ENCODE measurements at places on chromosomes 5 and 9.

- DNase-seq = no peak
Observed at GRCh38 chr9:87594194-87594593, 96.5 kb downstream of the DAPK1 start.

DNA sequence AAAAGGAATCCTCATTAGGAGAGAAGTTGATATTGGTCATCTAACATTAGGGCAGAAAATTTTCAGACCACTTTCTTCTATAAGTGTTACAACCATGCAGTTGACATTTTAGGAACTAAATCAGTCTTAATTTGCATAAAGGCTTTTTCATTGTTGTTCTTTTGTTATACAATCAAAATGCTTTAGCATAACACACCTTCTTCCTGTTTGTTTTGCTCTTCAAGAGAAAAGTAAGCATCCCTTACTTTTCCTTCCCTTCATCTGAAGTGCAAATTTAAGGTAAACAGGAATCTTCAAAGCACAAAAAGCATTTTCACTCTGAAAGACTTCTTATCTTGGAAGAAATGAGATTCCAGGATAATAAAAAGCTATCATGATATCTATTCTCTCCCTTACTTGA, 273.6 kb downstream of the PTPRD start:
- DNase-seq = no peak

DNA sequence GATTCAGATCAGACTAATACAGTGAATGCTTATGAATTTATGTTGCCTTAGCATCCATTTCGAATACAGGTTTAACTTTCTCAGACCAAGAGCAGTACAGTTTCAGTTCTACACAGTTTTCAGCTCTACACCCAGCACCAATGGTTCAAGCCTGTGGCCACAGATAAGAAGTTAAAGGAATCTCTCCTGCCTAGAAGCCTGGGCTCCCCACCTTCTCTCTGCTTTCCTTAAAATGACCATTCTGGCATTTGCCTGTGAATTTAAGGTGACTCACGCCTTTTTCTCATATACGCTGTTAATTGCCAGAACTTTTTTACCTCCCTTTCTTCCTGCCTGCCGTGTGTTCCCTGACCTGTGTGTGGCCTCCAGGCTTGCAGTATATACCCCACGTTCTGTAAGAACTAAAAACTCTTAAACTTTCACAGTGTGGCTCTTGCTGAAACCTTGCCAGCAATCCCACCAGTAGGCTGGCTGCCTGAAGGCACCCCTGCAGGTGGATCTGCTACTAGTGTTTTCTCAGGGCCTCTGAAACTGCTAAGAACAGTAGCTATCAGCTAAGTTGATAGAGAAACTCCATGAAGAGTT, 692.8 kb upstream of the CDH18 start:
- no peak for DNase-seq

- no peak for DNase-seq
Observed at GRCh38 chr9:28909526-28909925, 1336.2 kb upstream of the C9orf72 start.

- DNase-seq = peak; percentile 19
Observed at GRCh38 chr9:37104183-37104889, 16.0 kb upstream of the ZCCHC7 start.

DNA sequence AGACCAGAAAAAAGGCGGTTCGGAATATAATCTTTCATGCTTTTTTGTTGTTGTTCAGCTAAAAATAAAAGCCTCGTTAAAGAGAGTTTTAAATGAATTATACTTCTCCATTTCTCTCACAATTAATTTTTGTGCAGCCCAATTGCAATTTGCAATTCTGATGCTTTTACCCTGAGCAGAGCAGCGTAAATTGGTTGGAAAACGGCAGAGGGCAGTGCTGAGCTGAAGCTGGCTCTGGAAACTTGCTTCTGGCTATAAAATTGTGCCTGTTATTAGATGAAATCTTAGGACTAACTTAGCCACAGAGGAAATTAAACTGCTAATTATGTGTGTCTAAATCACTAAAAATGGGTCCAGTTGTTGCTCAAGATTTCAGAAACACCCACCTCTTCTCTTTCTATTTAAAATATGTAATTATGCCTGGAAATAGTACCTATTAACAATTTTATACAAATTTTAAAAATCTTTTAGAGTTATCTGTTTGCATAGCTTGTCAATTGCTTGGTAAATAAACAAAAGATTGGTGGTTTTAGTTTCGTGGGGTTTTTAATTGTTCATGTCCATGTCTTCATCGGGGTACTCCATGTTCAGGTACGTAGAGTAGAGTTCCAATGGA, 441.8 kb upstream of the TLE4 start:
- DNase-seq = peak; percentile 18

- DNase-seq = peak; percentile 78
Observed at GRCh38 chr5:151051066-151051930, 29.5 kb downstream of the TNIP1 start.

- DNase-seq = no peak
Observed at GRCh38 chr9:105144076-105144475, 100.4 kb upstream of the SLC44A1 start.

DNA sequence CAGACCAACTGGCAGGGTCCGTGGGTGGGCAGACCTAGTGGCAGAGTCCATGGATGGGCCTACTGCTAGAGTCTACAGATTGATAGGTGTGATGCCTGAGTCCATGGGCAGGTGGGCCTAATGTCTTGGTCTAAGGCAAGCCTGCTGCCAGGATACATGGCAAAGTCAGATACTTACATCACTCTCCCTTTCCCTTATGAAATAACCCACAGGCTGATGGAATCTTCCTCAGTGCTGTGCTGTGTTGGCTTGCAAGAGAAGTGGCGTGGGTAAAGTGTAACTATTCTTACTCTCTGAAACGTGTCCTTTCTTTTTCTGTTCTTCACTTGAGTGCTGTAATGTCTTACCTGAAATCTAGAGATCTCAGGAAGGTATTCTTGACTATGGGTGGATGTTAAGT, 67.3 kb upstream of the ADRB2 start:
- DNase-seq = no peak

DNA sequence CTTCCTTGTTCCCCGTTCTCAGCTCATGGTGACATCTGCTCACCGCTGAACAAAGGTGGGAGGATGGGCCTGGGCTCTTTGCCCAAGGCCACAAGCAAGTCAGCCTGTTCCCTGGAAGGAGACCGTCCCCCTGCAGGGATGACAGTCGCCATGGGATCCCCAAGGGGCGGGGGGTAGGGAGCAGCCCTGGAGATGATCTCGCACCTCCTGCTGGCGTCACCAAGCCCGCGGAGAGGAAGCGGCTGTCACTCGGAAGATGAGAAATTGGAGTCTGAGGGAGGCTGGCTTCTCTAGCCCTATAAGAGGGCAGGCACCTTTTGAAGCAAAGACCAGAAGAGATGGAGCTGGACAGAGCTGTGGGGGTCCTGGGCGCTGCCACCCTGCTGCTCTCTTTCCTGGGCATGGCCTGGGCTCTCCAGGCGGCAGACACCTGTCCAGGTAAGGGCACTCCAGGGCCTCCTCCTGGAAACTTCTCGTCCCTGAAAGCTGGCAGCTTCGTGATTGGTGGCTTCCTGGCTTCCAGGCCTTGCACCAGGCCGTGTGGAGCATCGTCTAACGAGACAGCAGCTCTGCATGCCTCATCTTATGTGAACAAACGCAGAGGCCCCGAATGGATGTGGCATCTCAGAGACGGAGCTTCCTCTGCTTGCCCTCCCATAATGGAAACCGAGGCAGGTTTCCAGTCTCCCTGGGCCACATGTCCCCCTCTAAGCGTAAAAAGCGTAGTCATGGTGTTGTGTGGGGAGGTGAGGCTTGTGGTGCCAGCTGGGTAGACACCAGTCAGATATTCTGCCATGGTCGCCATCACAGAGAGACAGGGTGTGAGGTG, at the start of gene FCN2:
Gene FCN2 (plus strand): TSS at position 327 of the 829 bp plus-strand sequence. CDS start 12 bp downstream, at position 339.
- DNase-seq = no peak

DNA sequence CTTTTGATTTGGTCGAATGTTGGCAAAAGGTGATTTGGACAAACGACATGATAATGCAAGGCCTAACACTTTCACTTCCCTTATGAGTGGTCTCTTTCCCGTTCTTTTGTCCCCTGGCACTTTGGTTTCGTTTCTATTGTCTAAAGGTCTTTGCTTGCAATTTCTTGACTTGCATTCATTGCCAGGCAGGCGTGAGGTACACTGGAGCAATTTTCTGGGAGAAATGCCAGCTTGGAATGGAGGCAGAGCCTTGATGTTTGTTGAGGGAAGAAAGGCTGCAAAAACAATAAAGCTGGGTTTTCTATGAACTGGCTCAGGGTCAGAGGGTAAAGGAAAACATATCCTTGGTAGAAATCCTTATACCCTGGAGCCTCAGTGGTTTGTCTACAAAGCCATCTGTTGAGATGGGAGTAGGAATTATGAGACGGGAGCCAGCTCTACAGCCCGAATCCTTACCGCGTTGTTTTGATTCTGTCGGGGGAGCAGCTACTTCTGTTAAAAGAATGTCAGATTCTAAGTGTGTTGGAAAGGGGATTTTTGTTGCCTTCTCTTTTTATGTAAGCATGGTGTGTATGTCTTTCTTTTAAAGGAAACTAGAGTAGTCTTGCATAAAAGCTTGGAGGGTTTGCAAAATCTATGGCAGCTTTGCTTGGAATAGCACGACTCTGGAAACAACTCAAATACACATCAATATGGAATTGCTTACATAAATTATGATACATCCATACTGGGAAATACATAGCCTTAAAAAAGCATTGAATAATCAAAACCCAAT, 158.9 kb downstream of the RMI1 start:
- DNase-seq = peak; percentile 53

GRCh38 chr5:113507601-113508000, 5.9 kb upstream of the YTHDC2 start:
- peak; percentile 22 for DNase-seq

- no peak for DNase-seq
Observed at GRCh38 chr9:87127978-87128614, 180.8 kb upstream of the GAS1 start.

GRCh38 chr9:16870596-16871335, at the start of gene BNC2:
Gene BNC2 (minus strand): TSS chr9:16870670. CDS start chr9:16870648, 22 bp downstream.
- peak; percentile 23 for DNase-seq

- DNase-seq = no peak
Observed at GRCh38 chr5:80921026-80921425, 39.1 kb upstream of the RASGRF2 start.

- DNase-seq = peak; percentile 91
Observed at GRCh38 chr5:67209141-67209771, 12.7 kb upstream of the CD180 start.

GRCh38 chr9:134984372-134985265, 66.9 kb upstream of the FCN1 start:
- peak; percentile 72 for DNase-seq

- no peak for DNase-seq
Observed at GRCh38 chr9:107938801-107939386, 449.3 kb upstream of the KLF4 start.

DNA sequence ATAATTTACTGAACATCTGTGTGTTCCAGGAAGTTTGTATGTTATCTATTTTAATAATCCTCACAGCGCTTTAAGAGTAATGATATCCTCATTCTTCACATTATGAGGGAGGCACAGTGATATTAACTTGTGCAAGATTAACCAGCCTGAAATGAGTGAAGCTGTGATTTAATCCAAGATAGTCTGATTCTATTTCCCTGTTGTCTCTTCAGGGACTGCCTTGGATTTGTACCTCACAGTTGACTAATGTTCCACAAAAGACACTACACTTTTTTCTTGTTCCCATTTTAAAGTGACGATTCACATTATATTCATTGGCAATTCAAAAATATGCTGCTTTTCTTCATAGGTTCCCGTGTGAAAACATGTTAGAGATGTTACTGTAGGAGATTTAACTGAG, 125.3 kb upstream of the GNA14 start:
- no peak for DNase-seq

- no peak for DNase-seq
Observed at GRCh38 chr9:94758880-94759279, 32.4 kb downstream of the AOPEP start.

DNA sequence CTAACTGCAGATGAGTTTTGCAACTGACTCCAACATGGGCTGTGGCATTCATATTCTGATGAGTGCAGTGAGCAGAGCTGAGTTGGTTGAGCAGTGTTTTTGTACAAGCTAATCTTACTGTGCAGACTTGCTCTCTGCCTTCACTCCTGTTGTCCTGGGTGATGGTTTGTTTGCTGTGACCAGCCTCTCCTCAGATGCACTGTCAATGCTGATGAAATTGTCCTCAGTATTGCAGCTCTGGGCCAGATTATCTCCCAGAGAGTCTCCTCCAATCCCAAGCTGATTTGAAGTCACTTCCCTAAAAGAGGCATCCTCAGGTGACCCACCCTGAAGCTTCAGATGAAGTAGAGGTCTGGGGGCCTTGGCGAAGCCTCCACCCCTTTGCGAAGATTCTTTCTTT, 581.8 kb downstream of the ACTL7B start:
- DNase-seq = no peak

GRCh38 chr5:151699071-151699901, 12.6 kb upstream of the SPARC start:
- no peak for DNase-seq

DNA sequence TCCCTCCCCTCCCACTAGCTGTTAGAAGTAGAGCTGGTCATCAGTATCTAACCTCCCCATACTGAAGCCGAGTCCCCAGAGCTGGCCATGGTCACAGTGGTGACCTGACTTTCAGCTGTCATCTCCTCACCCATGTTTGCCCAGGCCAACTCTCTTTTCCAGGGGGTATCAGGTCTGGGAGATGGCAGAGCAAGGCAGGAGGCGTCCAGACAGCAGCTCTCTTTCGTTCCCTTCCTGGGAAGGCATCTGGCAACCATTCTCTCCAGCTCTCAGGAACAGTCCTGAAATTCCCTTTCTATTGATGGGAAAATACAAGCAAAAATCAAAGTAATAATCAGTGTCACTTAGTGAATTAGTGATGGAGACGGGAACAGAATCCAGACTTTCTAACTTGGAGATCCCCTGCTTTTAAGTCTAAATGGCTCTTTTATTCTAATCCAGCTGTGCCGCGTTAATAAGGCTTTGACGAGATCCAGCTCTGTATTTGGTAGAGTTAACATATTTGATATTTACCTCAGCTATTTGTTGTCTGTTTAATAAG, 21.3 kb upstream of the AOPEP start:
- no peak for DNase-seq

- DNase-seq = no peak
Observed at GRCh38 chr5:118776755-118777154, 211.6 kb downstream of the DTWD2 start.

GRCh38 chr5:157182143-157182757, 1.6 kb downstream of the ITK start:
- no peak for DNase-seq

All from RPMI8226 (cell line).